ENCODE measurements at places on chromosomes 2 and 18. TPM values are rescaled to one million over a fixed set of nuclear protein-coding genes. Genes with fewer than 3 reads are reported as not detected.

GRCh38 chr2:163682695-163683094 is 53.1 kb downstream of the FIGN start:
- H3K27ac ChIP-seq, result no peak overlapping the region
- H3K36me3 ChIP-seq, result no peaks in the 10 kb centered on the region
- H3K4me3 ChIP-seq, result no peak overlapping the region
- no peaks in the 10 kb centered on the region for H3K4me1 ChIP-seq
- DNase-seq, result no peak

- H3K27ac ChIP-seq, result no peak overlapping the region
- no peak overlapping the region for H3K4me3 ChIP-seq
- H3K36me3 ChIP-seq, result no peaks in the 10 kb centered on the region
- DNase-seq, result no peak
- H3K4me1 ChIP-seq, result no peaks in the 10 kb centered on the region
Observed at GRCh38 chr2:100957996-100958653, 44.0 kb upstream of the RPL31 start.

Gene SIX3
- not detected for total RNA-seq

Gene SANBR
- total RNA-seq, result 1.1 TPM

GRCh38 chr18:59779979-59780378 is 82.8 kb upstream of the CCBE1 start:
- no peaks in the 10 kb centered on the region for H3K36me3 ChIP-seq
- no peaks in the 10 kb centered on the region for H3K4me1 ChIP-seq

DNA sequence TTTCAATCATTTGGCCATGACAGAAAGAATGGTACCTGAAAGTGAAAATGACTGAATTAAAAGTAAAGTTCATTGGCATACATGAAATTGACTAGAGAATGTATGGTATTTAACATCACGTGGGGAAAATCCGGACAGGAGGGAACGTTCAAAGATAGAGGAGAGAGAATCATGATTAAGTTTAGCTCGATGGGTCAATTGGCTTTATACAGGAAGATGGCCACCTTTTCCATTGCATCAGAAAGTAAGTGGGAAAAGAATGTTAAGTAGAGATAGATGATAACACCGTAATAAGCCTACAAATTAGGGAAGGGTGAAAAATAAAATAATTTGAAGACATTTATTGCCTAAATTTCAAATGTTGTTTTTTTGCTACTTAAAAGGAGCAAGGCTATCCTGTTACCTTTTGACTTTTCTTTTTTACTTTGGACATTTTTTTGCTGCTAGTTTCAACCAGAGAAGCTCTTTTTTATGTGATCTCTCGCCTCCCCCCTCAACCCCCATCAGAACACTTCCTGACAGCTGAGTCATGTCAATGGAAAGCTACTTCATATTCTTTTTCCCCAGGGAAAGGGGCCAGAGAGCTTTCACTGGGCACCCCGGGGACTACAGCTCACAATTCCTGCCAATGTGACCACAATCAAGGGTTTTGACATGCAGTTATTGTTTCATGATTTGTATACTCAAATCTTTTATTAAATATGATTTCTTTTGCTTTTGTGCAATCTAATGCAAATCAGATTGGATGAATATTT is 767 bp upstream of the CCDC102B start:
- no peak overlapping the region for H3K27ac ChIP-seq
- no peak for DNase-seq
- no peaks in the 10 kb centered on the region for H3K27me3 ChIP-seq
- H3K4me1 ChIP-seq, result no peaks in the 10 kb centered on the region
- H3K36me3 ChIP-seq, result no peaks in the 10 kb centered on the region

DNA sequence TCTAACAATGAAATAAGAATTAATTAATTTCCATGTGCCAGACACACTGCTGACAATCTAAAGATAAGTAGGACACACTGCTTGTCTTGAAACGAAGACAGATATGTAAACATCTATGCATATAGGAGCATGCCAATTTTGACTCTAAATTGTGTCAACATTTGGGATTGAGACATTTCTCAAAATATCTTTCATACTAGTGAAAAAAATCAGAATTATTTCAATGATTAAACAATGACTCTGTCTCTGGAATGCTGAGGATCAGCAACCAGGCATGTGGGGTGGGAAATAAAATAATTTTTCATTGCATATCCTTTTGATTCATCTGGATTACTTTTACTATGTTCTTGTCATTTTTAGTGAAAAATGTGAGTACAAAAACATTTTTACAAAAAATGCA is 262.6 kb upstream of the SYT4 start:
- no peak overlapping the region for H3K27ac ChIP-seq
- no peaks in the 10 kb centered on the region for H3K36me3 ChIP-seq
- DNase-seq, result no peak
- no peaks in the 10 kb centered on the region for H3K4me1 ChIP-seq

- H3K4me1 ChIP-seq, result no peaks in the 10 kb centered on the region
- no peak for DNase-seq
- H3K27me3 ChIP-seq, result no peaks in the 10 kb centered on the region
- H3K4me3 ChIP-seq, result no peak overlapping the region
- H3K36me3 ChIP-seq, result no peaks in the 10 kb centered on the region
Observed at GRCh38 chr2:64506686-64507085, 17.4 kb upstream of the AFTPH start.

Gene C1QL2
- not detected for total RNA-seq

Gene CMPK2
- total RNA-seq, result 7.6 TPM

- H3K4me1 ChIP-seq, result no peaks in the 10 kb centered on the region
- peaks cover 2% of the 10 kb centered on the region for H3K27me3 ChIP-seq
- no peak overlapping the region for H3K27ac ChIP-seq
- H3K4me3 ChIP-seq, result no peak overlapping the region
- no peak for DNase-seq
- no peaks in the 10 kb centered on the region for H3K36me3 ChIP-seq
Observed at GRCh38 chr18:62394006-62394763, 69.1 kb downstream of the TNFRSF11A start.

Gene HOXD13
- not detected for total RNA-seq

GRCh38 chr2:227256605-227257004 is 68.4 kb upstream of the MFF start:
- H3K27ac ChIP-seq, result no peak overlapping the region
- no peaks in the 10 kb centered on the region for H3K27me3 ChIP-seq
- no peak overlapping the region for H3K4me3 ChIP-seq

- H3K27ac ChIP-seq, result no peak overlapping the region
- no peaks in the 10 kb centered on the region for H3K27me3 ChIP-seq
- H3K4me3 ChIP-seq, result no peak overlapping the region
- DNase-seq, result no peak
- H3K4me1 ChIP-seq, result no peaks in the 10 kb centered on the region
Observed at GRCh38 chr2:479031-479430, 191.1 kb upstream of the ALKAL2 start.

DNA sequence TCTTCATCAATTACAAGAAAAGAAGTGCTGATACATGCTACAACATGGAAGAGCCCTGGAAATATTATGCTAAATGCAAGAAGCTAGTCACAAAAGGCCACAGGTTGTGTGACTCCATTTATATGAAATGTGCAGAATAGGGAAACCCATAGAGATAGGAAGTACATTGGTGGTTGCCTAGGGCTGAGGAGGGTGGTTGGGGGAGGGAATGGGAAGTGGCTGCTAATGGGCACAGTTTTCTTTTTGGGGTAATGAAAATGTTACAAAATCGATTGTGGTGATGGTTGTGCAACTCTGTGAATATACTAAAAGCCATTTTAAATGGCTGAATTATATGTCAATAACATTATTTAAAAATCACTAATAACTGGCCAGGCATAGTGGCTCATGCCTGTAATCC is 24.3 kb upstream of the RESP18 start:
- no peaks in the 10 kb centered on the region for H3K36me3 ChIP-seq
- no peak for DNase-seq
- H3K27me3 ChIP-seq, result peaks cover 31% of the 10 kb centered on the region
- no peak overlapping the region for H3K27ac ChIP-seq

Gene SLC16A14
- total RNA-seq, result 0.89 TPM

All from CD4-positive, alpha-beta T cell (primary cell).